ENCODE measurements at places on chromosomes 6 and 20.

- no peak for DNase-seq
Measured at GRCh38 chr20:40787941-40788340, 98.9 kb upstream of the MAFB start.

GRCh38 chr20:48843057-48843806 is 15.4 kb upstream of the PREX1 start:
- DNase-seq: no peak

- DNase-seq: no peak
Measured at GRCh38 chr20:41669708-41670263, 51.6 kb upstream of the CHD6 start.

DNA sequence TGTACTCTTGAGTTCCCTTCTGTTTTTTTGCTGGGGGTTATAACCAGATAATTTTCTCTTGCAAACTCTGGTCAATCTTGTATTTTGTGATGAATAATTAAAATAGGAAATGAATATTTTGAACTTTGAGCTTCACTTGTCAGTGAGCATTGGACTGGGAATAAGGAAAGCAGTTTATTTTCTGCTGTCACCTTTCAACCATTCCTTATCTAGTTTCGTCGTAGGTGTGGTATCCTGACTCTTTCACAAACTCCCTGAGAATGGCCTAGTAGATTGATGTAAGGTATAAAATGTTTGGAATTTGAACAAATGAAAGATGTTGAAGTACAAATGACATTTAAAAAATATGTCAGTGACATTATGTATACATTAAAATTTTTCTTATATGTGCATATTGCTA is 98.0 kb downstream of the ZFAND3 start:
- no peak for DNase-seq

DNA sequence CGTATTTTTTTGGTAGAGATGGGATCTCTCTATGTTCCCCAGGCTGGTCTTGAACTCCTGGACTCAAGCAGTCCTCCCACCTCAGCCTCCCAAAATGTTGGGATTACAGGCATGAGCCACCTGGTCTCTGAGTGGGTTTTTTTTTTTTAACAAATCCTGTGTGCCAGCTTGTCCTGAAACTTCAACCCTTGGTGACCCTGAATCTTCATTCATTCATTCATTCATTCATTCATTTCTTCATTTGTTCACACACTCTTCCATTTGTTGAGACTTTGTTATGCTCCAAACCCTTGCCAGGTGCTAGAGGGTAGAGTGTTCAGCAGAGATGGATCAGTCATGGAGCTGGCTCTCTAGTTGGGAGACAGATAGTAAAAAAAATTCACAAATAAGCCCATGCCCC is 12.0 kb upstream of the VAPB start:
- DNase-seq: no peak

DNA sequence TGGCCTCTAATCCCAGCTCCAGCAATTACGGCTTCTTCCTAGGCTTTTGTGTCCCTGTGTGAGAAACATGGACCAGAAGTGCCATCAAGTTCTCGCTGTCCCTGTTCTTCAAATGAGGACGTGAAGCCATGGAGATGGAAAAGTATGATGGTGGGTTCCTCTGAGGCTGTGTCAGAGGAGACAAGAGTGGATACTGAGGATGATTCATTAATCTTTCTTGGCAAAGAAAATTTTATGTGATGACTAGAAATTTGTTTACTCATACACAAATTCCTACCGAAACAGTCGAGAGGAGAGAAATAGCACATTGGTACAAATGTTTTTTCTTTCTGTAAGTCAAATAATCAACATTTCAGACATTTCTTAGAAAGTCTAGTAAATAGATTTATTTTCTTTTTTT is 35.0 kb upstream of the PNRC1 start:
- DNase-seq: no peak

DNA sequence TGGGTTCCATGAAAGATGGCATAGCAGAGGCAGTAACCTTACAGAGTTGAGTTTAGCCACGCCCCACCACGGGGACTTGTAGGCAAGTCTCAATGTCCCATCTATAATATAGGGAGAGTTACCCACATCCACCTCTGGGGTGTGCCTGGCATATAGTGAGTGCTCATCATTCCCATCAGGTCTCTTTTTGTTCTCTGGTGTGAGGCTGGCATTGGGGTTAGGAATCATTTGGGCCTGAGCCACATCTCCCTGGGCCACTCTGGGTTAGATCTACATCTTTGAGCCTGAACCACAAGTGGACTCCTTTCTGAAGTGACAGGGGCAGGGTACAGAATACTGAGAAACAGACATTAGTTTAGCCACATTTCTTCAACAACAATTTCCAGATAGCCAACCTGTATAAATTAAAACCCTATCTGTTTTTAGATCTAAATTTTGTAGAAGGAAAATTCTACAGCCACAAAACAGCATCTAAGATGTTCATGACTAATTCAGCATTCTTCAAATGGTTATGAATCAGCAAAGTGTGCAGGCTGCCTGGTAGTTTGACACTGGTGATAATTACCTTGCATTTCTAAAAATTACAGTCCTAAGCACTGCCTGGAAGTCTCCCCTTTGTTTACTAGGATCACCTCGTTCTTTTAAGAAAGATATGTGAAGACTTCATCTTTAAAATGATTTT is 20.1 kb downstream of the RNF24 start:
- DNase-seq: no peak

GRCh38 chr20:45011108-45011526 is 44.8 kb downstream of the STK4 start:
- no peak for DNase-seq

- DNase-seq: no peak
Measured at GRCh38 chr6:149037051-149037671, 280.4 kb upstream of the TAB2 start.

GRCh38 chr20:59448196-59448595 is 147.8 kb downstream of the EDN3 start:
- DNase-seq: no peak

DNA sequence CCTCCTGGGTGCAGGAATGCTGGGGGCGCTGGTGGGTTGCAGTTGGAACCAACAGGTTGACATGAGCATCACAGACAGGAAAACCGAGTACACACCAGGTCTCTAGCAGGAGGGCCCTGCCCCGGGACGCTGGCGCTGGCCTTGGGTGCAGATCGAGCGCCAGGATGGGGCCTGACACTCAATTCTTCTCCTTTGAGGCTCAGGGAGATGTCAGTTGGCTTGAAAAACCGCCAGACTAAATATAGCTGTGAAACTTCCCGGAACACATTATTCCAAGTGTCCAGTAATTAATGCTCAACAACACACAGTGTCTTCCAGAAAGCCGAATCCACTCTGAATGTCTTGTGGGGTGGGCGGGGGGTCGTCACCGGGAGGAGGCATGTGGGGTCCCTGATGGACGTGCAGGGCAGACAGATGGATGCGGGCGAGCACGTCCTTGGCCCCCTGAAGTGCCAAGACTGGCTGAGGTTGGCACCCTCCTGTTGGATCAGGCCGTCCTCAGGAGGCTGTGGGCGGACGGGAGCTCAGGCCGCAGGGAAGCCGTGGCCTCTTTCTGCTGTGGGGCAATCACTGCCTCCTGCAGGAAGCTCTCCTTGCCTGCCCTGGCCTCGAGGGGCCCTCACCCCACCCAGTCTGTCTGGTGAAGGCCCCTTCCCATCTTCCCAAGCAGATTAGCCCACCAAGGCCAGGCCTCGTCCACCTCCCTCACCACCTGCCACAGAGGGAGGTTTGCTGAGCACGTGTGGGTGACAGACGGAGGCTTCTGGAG is 19.4 kb upstream of the GATA5 start:
- DNase-seq: no peak

- no peak for DNase-seq
Measured at GRCh38 chr6:107620732-107621131, 130.8 kb downstream of the SOBP start.

DNA sequence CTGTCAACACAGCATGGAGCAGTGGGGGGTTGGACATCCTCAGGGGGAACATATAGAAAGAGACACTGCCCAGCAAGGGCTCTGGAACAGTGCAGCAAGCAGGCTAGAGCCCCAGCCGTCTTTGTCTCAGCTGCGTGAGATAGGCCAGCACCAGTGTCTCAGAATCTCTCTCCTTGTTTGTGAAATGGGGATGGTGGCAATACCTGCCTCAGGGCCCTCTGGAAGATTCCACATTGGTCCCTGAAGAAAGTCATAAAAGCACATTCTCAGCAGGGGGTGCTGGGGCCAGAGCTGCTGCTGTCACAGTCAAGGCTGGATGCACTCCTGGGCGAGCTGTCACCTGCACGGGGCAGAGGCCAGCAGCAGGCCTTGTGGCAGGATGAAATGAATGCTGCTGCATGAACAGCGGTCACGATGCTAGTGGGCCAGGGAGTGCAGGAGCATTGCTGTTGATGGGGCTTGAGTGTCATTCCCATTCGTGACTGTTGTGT is 121.7 kb downstream of the SYCP2 start:
- DNase-seq: no peak

- no peak for DNase-seq
Measured at GRCh38 chr6:112613410-112613809, 266.3 kb downstream of the RFPL4B start.

GRCh38 chr20:32506721-32507120 is 78.4 kb downstream of the NOL4L start:
- no peak for DNase-seq

DNA sequence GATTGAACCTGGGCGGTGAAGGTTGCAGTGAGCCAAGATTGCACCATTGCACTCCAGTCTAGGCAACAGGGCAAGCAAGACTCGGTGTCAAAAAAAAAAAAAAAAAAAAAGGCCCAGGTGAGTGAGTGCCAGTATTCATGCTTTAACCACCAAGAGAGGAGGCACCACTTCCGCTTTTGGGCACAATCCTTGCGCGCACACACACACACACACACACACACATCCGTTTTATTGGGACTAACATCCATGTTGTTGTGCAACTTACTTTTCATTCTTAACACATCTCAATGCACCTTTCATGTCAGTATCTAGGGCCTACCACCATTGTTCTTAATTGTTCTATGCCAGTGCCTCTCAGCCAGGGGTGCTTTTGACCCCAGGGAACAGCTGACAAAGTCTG is 263.0 kb downstream of the CDC5L start:
- DNase-seq: no peak

- no peak for DNase-seq
Measured at GRCh38 chr6:16543521-16543920, 217.7 kb downstream of the ATXN1 start.

GRCh38 chr6:19691465-19692167 is 145.6 kb upstream of the ID4 start:
- DNase-seq: no peak

GRCh38 chr6:127463056-127463455 is 3.9 kb upstream of the KIAA0408 start:
- no peak for DNase-seq
